ENCODE measurements at places on chromosomes 11 and 22. TPM values are rescaled to one million over a fixed set of nuclear protein-coding genes. Genes with fewer than 3 reads are reported as not detected.

DNA sequence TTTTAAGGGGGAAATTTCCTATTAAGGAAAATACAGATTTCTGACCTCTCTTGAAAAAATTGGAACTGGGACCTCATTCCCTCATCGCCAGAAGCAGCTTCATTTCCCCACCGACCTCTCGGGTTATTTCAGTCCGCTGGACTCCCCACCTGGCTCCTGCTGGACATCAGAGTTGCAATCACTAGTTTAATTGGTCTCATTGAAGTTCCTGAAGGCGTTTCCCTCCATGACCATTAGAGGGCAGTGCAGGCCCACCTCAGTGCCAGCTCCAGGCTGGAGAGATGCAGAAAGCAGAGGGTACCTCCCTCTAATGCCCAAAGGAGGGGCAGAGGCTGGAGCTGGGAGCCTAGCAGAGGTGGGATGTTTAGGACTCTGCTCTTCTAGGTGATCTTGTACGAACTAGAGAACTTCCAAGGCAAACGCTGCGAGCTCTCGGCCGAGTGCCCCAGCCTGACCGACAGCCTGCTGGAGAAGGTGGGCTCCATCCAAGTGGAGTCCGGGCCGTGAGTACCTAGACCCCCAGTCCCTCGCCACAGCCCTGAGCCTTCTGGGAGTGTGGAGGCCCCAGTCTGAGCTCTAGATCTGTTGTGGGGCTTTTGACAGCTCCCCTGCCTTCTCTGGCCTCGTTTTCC is 2.7 kb downstream of the CRYBB3 start:
- DNase-seq: peak; percentile 57

The MUC6 gene
- total RNA-seq: not detected

The TRIM48 gene
- total RNA-seq: not detected

DNA sequence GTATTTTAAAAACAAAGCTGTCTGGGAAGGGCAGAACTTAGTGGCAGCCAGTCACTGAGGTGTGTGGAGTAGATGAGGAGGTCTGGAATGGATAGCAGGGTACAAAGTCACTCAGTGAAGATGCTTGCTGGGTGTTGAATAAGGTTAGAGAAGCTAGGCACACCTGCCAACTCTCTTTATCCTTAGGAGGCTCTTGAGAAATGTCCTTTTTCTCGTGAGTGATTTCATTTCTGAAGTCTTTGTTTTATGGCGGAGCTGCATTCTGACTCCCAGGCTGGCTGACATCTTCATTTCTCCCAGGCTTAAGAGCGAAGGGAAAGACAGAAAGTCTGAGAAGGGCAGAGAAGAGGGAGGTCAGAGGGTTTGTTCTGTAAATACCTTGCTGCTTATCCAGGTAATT is 31.0 kb downstream of the CECR2 start:
- no peak for DNase-seq

GRCh38 chr22:32048069-32048468 is 5.0 kb downstream of the SLC5A1 start:
- no peak for DNase-seq

Data from ureter (tissue), 1 donor.